Stomach (tissue), 19 donors: ENCODE measurements at places on chromosomes 4 and X. TPM values are rescaled to one million over a fixed set of nuclear protein-coding genes. Genes with fewer than 3 reads are reported as not detected.

DNA sequence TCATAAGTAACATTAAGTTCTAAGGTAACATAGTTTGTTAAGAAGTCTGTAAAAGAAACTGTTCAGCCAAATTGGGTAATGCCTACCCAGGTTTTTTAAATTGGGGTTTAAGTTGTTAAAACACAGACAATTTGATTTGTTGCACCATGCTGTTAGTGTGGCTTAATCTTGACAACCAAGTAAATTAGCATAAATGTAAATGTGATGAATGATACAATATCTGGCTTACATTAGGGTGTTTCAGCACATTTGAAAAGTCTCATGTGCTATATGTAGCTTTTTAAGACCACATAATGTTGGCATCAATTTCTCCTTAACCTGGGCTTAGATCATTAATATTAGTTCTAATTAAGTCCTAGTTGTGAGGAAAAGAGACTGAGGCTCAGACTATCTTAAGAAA lies 72.4 kb upstream of the SMARCA5 start:
- no peak for DNase-seq

GRCh38 chrX:153339662-153340061 lies 5.7 kb downstream of the ZNF275 start:
- no peak for DNase-seq

DNA sequence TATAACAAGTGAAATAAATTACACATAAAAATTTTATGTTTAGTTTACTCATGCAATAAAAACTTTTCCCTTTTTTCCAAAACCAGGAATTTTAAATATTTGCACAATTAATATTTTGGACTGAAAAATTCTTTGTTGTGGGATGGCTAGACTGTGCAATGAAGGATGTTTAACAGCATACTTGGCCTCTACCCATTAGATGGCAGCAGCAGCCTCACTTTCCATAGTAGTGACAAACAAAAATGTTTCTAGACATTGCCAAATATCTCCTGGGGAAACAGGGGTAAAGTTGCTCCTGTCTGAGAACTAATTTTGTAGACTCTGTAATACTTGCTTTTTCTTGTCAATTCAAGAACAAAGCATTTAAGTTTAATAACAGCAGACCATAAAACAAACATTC lies 49.8 kb downstream of the SCLT1 start:
- peak; percentile 23 for DNase-seq

GRIA2 gene
- not detected for total RNA-seq

DNA sequence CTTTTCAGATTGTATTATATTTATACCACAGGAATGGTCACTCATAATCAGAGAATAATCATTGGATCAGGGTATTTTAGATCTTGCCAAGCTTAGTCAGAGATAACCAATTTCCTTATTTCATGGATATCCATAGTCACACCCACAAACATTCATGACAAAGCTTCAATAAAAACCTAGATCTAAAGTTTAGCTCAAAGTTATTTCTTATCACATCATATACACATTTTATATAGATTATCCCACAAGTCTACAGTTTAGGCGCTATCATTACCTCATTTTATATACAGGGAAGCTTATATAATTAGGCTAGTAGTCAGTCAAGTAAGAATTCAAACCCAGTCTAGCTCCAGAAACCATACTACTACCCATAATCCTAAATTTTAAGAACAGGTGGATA lies 82.3 kb downstream of the SLC10A7 start:
- DNase-seq: no peak

GRCh38 chrX:148380650-148381561 lies 119.5 kb upstream of the AFF2 start:
- peak; percentile 25 for DNase-seq

LIMCH1 gene
- total RNA-seq: 23.9 TPM

- DNase-seq: no peak
These were observed 240.3 kb upstream of the TAPT1 start for GRCh38 chr4:16466581-16466980.

DNA sequence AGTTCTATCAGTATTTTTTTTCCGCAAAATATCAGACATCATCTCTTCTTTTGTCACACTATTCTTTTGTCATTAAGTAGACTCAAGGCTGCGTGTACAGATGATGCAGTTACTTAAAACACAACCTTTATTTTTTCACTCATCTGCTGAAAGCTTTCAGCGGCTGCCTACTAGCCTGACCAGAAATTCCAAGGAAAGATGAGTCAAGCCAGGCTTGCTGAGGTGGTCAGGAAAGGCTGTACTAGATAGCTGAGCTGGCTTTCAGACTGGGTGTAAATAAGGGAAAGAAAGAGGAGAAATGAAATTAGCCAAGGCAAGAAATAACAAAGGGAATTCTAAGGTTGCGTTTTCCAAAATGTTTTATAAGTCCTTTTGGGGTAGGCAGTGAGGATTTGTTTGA lies 17.9 kb downstream of the STK26 start:
- DNase-seq: no peak

GRCh38 chr4:6298852-6299251 lies 29.2 kb downstream of the WFS1 start:
- DNase-seq: no peak

DNA sequence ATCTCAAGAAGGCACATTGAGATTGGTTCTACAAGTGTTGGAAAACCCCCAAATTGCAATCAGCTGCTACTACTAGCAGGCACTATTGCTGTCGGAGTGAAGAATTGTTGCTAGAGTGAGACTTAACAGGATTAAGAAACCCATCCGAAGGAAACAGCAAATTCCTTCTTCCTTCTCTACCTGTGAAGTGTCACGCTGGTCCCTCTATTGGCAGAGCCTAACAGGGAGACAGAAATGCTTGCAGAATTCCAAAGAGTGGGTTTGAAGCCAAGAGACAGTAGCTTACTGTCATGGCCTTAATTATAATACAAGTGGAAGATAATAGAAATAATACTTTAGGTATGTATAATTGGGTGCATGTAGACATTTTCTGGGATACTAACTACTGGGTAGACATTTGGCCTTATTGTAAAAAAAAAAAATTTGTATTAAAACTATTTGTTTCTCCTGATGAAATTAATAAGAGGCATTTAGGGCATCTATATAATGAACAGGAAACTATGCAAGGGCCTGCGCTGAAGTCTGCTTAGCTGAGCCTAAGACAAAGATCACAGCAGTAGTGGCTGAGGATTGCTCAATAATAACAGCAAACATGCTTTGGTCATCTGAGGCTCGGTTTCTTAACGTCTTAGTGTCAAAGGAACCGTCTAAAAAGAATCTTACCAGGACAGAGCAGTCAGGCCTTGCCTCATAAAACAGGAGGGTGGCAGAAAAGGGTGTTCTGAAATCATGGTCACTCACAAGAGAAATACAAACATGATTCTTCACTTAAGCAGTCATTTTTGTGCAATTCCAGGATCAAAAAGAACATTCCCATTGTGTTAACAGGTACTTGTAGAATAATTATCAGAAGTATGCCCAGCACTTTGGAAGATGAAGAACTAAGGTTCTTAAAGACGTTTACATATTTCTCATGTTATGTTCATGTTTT lies 40.8 kb downstream of the FAM241A start:
- no peak for DNase-seq

GRCh38 chr4:139799615-139800014 lies 134.0 kb downstream of the MGST2 start:
- no peak for DNase-seq
